ENCODE measurements at places on chromosomes 2 and 18.

GRCh38 chr2:179751163-179751809 is 110.1 kb downstream of the ZNF385B start:
- peak; percentile 41 for DNase-seq

DNA sequence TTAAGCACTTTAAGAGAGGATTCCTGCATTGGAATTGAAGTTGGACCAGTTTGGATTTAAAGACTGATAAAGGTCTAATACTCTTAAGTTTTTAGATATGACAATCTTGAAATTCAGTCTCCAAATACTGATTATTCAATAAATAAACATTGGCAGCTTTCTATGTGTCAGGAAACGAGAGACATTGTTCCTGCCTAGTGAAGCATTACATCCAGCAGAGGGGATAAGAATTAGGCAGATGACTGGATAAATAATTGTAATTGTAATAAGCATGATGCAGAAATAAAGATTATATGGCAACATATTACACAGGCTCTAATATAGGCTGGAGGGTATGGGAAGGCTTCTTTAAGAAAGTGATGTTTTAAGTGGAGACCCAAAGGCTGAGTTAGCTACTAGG is 226.5 kb upstream of the MMADHC start:
- no peak for DNase-seq

GRCh38 chr2:176415174-176415895 is 146.1 kb downstream of the MTX2 start:
- DNase-seq, result no peak

DNA sequence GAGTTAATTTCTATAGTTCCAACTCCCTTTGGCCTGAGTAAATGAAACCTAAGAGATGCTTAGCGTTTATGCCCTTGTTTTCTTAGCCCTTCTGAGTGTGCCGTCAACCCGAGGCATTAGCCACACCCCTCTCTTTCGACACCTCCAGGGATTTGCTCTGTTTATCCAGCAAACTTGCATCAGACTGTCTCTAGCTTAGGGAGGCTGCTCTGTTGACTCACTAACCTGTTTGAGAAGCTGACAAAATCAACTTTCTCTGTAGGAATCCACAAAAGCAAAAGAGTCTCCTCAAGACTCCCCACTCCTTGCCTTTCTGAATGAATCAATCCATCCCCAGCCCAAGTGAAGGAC is 317.6 kb downstream of the TNS1 start:
- peak; percentile 83 for DNase-seq

GRCh38 chr18:58314284-58314683 is 270.3 kb downstream of the NEDD4L start:
- DNase-seq, result peak; percentile 51

GRCh38 chr2:206482123-206482522 is 38.8 kb downstream of the ADAM23 start:
- no peak for DNase-seq

DNA sequence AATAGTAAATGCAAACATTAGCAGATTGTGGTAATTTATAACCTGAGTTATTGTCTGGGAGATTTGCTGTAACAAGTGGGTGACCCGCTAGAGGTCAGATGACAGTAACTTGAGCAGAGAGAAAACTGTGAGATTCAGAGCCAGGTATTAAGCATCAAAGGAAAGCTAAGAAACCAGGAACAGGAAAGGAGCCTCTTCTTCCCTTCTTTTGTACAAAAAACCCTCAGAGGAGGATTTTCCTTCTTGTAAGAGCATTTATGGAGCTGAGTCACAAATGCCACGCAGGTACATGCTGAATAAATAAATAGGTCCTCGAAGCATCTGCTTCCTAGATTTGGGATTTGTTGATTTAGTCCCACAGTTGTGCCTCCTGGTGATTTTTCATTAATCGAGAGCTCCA is 146.5 kb downstream of the SH3BP4 start:
- DNase-seq, result peak; percentile 19

DNA sequence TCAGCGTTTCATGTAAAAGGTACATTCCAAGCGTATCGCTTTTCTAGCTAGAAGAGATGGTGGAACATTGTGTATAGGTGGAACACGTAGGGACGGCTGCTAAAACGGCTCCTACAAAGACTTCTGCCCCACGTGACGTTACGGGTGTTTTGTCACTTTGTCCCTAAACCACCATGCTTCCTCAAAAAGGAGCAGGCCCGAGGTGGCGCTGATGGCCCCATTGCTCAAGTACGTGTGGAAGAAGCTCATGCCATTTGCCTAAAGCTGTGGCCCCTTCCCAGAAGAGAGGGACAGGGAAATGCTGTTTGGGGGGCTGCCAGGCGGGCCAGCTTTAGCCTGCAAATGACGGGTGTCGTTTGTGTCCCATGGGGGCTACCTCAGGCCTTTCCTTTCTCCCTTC is 72.7 kb downstream of the TMEM247 start:
- no peak for DNase-seq

DNA sequence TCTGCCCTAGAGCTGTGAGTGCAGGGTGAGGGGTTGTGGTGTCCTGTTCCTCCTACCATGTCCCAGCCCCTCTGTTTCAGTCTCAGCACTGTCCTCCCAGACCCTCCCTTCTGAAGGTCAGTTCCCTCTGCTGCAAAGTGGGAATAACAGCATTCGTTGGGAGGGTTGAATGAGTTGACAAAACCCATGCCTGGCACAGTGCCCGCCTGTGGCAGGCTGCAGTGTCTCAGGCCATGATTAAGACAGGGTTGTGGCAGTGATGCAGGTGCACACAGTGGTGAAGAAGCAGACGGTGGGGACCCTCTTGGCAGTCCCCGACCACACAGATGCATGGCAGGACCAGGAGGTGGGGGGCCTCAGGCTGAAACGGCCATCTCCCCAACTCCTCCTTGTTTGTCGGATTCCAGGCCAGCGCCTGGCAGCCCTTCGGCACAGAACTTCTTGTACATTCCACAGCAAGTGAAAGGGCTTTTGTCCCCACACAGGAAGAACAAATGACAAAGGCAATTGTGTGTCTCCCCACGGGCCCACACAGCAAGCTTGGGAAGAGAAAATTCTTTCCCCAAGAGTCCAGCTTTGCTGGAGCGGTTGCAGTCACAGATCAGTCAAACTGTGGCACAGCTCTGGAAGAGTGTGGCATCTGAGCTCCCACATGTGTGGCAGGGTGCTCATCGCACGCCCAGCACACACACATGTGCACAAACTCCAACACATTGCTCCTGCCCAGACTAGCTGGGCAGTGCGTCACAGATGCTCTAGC is 92.0 kb upstream of the MSH2 start:
- no peak for DNase-seq

- no peak for DNase-seq
These were observed 50.5 kb upstream of the ITPRID2 start for GRCh38 chr2:181841079-181841478.

DNA sequence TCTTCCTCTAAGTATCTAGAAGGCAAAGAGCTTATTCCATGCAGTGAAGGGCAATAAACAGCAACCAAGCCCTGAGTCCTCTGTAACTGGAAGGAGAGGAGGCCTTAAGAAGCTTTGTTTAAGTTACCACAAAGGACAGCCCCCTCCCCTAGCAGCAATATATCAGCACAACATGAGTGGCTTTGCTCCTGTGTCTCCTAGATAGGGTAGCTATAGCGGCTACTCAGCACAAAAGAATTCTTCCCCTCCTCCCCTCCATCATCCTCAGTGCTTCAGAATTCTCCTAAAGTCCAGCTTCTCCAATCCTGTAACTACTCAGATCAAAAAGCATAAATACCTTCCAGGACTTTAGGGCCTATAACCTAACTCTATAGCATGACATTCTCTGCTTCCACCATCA is 16.5 kb downstream of the SUMO1 start:
- DNase-seq, result peak; percentile 12

- no peak for DNase-seq
These were observed 225.9 kb downstream of the MGAT5 start for GRCh38 chr2:134479696-134480330.

DNA sequence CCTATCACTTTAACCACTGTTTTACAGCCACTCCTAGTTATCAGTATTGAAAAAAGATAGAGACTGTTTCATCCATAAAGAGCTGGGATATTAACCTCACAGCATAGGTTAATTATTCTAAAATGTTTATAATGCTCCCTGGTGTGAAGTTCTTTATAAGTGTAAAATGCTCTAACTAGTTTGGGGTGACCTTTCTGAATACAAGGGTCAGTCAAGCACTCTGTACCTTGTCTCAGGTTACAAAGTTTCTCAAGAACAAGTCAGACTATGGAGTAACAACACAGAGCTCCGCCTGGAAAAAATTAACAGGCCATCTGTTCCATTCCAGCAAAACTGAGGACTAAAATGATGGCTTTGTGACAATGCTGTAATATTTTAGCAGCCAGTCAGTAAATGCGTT is 107.4 kb downstream of the NOL4 start:
- DNase-seq, result no peak

DNA sequence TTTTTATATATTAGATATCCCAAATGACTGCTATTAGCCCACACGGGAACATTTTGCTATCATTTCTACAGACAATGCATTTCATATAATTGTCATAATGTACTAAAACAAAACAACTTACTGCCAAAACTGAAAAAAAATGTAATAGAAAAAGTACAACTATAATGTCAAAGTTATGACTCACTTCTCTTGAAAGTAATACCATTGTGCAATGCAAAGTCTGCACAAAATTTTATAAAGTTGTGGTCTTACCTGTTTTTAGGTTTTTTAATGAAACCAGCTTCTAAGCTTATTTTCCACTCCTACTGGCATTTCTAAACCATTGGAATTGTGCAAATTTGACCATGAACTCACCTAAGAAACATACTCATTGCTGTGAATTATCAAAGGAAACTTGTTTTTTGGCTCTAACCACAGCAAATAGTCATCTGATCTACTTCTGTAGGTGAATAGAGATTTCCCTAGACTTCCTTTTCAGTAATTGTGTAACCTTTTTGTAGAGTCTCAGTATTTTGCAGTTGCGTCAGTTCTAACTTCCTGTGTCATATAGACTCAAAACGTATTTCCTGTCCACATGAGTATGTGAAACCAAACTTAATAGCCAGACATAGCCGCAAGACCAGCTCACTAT is 31.9 kb upstream of the TFPI start:
- DNase-seq, result no peak

DNA sequence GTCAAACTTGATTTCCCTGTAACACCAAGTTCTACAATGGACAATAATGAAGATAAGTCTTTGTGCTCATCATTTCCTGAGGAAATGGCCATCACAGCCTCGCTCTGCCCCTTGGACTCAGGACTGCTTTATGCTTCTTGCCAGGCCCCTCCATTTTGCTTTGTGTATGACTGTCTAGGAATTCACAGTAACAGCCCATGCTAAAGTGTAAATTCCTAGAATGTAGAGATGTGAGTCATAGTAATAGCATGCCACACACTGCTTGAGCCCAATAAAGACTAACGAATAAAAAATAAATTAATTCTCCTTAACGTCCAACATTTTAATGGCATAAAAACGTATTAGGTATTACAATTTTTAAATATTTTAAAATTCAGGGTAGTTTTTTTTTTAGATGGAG is 226.5 kb downstream of the PID1 start:
- no peak for DNase-seq

DNA sequence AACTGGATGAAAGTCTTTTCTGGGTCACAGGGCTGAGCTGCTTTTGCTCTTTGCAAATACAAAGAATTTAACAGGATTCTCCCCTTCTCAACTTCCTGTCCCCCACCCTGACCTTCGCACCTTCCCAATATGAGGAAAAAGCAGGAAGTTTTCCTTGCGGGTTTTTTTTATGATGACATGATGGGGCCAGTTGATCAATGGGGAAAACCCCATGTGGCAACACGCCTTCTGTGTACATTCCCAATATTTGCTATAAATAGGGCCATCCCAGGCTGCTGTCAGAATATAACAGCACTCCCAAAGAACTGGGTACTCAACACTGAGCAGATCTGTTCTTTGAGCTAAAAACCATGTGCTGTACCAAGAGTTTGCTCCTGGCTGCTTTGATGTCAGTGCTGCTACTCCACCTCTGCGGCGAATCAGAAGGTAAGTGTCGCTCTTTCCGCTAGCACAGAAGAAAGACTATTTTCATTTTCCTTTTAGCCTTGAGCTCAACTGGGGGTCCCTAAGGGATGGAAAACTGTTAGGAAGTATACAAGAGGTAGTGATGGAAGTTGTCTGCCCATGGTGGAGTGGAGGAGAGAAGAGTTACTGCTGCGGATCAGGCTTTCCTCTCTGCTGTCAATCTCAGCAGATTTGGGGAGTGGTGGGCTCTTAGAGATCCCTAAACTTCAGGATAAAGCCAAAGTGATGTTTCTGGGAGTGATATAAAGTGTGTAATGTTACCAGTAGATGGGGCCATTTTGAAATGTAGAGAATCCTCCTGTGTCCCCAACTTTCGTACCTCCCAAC is at the start of gene CCL20:
TSS of gene CCL20 (plus strand) at position 281 of the 792 bp plus-strand sequence. CDS start at position 351, 70 bp downstream.
- DNase-seq, result no peak

DNA sequence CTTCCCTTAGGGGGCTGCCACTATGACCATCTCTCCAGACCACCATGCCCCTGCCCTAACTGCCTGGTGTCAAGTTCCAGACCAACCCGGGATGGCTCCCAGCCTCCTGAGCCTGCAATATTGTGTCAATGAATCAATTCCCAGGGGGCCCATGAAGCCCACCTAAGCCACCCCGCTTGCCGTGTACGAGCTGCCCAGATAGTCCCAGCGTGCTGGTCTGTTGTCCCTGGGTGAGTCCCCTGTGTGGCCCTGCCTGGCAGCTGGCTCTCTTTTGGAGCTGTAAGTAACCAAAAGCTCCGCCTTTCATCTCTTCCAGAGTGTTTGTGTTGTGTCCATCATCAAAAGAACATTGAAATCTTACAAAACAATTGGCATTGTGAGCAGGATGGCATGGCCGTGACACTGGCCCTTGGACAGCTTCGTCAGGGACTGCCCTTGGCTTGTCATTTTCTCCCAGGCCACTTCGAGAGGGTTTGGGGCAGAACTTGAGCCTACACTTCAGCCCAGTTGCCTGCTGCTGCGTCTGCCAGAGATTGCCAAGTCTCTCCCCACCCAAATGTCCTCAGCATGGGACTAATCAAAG is 11.3 kb upstream of the MAL start:
- no peak for DNase-seq

- peak; percentile 65 for DNase-seq
These were observed 422.7 kb downstream of the TGIF1 start for GRCh38 chr18:3872641-3873040.

DNA sequence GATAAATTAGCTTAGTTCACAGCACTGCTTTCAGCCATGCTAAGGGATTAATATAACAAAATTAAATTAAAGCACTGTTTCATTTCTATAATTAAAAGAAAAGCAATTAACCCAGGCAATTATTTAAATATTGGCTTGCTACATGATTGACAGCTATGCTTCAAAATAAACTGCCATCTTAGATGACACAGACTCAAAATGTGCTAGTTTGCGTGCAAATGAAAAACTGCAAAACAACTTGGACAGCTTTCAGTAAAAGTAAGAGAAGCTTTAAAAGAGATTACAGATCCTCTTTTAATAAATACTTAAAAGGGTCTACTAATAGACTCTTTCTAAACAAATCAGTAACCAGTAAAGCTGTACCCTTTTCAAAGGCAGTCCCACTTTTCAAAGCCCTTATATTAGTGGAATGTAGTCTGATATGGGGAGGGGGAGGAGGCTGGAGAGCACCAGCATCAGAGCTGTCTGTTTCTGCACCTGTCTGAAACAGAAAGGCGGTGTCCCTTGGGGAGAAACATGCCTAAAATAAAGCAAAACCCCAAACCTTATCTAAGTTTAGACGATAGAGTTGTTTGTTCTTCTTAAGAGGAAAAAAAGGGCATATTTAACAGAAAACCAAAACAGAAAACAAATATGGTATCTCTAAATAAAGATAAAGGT is 20.8 kb downstream of the EIF2AK3 start:
- DNase-seq, result no peak

GRCh38 chr2:160306985-160307384 is 106.9 kb upstream of the ITGB6 start:
- DNase-seq, result no peak
